ENCODE measurements at places on chromosomes 1 and 21.
A peak's percentile ranks its signal among the peaks of the same experiment; 100 is the strongest.

DNA sequence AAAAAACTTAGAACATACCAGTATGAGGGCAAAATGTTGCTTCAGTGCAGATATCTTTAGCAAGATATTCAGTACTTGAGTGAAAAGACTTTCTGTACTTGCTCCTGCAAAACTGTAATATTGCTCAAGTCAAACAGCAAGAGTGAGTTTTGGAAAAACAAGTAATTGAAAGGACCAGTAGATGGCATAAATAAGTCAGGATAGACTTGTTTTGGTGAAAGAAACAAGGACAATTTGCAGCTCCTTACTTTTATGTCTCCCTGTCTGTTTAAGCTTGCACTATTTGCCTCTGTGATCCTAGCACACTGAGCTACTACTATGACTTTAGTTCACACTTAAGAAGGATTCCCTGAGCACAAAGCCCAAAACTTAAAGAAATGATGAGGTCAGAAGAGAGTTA is 39.1 kb downstream of the IFI44 start:
- no peak for DNase-seq

- DNase-seq: no peak
Observed at GRCh38 chr1:155022136-155022926, 11.2 kb downstream of the DCST2 start.

DNA sequence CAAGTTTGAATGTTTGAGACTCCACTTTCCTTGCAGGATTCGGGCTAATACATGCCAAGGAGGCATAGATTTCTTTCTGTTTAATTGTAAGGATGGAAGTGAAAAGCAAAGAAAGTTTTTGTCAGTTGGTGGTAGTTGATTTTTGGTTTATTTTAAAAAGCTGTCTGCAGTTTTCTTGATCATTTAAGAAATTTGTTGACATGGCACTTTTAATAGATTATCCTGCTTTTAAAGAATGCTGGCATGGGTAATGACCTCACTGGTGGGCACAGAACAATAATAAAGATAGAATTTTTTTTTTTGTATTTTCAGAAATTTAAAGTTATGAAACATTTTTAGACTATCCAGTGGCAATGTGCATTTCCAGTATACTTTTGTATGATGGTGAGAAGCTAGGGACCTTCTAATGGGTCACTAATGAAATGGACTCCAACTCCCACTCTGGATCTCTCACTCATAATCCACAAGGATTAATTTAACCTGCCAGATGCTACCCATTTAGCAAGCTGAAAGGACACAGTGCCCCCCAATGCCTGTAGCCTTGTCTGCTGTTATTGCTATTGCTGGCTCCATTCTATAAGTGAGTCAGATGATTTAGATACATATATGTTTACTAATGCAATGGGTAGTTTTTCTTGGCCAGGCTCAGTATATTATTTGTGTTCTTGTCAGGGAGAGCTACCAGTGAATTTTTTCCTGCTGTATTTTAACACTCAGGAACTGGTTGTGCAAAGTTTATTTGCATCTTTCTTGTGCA is 190.2 kb upstream of the SGIP1 start:
- DNase-seq: no peak

GRCh38 chr1:59083946-59084865 is 212.7 kb upstream of the FGGY start:
- DNase-seq: no peak

DNA sequence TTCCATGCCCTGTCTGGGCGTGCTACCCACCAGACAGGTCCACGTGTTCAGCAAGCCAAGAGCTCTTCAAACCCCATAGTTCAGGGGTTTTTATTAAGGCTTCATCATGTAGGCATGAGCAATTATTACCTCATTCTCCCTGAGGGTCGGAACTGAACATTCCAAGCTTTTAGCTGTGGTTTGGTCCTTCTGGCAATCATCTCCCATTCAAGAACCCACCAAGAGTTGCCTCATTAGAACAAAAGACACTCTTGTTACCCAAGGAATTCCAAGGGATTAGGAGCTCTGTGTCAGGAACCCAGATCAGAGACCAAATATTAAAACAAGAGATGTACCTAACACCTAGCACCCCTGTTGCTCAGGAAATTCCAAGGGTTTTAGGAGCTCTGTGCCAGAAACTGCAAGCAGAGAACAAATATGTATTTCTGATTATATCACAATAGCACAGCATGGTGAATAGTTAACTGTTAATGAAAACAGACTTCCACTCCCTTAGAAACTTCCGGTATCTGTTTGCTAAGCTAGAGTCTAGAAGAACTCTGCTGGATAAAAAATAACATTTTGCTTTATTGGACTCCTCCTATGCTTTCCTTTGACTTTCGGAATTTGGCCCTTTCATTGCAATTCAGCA is 201.2 kb upstream of the L1TD1 start:
- no peak for DNase-seq

- DNase-seq: no peak
Observed at GRCh38 chr1:208465786-208466590, 221.8 kb upstream of the PLXNA2 start.

GRCh38 chr1:109975718-109976117 is 8.8 kb upstream of the AHCYL1 start:
- no peak for DNase-seq

DNA sequence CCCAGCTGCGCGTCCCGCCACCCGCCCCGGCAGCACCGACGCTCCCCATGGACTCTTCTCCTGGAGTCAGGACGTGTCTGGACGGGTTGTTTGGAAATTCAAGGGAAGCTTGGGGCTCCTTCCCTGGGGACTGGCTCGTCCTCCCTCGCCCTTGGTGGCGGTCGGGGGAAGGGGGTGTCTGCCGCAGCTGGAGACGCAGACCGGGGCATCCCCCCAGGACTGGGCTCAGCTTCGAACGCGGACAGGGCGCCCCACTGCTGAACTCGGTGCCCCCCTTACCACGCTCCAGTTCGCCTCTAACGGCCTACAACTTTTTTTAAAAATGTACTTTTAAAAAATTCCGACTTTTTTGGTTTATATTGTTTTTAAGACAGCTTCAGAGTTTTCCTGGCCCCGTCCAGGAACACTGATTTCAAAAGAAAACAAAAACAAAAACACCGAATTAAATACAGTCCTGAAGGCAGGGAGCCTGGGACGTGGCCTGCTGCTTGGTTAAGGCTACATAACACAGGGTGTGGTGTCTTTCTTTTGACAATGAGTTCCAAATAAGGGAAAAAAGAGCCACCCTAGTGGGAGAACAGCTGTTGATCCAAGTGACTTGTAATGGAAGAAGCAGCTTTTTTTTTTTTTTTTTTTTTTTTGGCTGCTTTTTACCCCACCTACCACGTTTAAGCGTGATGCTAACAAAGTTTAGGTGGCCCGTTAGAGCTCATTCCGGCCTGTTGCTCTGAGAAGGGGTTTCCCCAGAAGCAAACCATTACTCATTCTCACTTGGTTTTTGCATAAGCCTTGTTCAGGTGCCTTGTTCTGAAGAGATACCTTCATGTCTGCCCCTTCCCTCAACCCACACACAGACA is 862 bp upstream of the DIPK1A start:
- peak; percentile 46 for DNase-seq

DNA sequence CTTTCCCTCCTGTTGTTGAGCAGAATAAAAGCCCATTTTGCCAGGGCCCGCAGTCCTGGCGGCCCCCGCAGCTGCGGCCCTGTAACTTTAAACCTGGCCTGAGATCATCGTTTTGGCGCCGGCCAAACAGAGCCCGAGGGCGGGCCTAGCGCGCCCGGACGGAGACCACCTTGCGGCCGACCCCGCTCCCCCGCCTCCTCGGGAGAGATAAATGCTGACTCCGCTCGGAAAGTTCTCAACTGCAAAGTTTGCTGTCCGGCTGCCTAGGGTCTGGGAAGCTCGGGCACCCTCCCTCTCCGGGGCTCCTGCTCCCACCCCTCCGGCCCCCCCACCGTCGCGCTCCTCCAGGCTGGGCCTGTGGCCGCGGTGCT is at the start of gene PDPN:
TSS of gene PDPN (plus strand) at position 238 of the 371 bp plus-strand sequence. CDS start 202 bp downstream, outside the sequence.
- no peak for DNase-seq

GRCh38 chr1:186323865-186324264 is 51.2 kb downstream of the TPR start:
- no peak for DNase-seq

DNA sequence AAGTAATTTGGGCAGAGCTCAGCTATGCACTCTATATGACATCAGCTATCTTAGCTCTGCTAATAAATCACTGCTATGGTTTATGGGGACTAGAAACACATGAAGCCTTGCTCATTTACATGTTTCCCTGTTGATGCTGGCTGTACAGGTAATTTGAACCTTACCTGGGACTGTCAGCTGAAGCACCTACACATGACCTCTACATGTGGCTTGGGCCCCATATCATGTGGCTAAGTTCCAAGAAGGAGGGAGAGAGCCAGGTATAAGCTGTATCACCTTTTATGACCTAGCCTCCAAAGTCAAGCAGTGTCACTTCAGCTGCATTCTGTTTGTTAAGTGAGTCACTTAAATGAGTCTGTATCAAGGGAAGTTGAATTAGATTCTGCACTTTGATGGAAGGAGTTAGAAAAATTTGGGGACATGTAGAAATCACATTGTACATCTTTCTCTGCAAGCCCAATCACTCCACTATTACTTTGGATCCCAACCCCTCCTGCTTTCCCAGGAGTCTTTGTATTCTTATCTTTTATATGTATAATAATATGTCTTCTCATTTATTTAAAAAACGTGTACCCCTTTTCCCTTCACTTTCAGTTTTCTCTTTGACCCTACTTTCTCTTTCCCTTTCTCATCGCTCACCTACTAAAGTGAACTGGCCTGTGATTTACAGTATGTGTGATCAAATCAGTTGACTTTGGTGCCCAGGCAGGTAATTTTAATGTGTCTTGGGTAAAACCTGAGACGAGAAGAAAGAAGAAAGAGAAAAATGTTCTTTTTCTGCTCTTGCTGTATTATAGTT is 53.4 kb upstream of the PRKACB start:
- no peak for DNase-seq

GRCh38 chr1:163094182-163094581 is 25.0 kb downstream of the RGS4 start:
- no peak for DNase-seq

All from putamen (tissue), 1 donor.